ENCODE measurements at places on chromosomes 5 and 9. TPM values are rescaled to one million over a fixed set of nuclear protein-coding genes. Genes with fewer than 3 reads are reported as not detected.

CMBL gene
- total RNA-seq = 2.0 TPM

DNA sequence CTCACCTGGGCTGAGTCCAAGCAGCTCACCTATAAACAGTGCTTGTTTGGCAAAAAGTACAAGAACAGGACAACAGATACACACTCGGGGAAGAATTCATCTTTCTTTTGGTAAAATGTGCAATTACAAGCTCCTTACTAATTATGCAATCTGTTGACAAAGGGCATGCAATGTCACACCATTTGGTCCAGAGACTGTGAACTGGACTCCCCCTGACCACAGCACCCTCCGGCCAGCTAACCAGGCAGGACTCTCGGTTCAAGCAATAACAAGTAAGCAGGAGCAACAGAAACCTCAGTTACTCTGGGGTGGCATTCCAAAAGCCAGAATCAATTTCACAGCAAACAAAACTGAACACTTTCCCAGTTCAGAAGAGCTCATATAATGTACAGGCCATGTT lies 113.8 kb downstream of the GNAQ start:
- peaks cover 14% of the 10 kb centered on the region for H3K4me1 ChIP-seq
- H3K36me3 ChIP-seq = peaks cover 46% of the 10 kb centered on the region
- DNase-seq = no peak
- H3K4me3 ChIP-seq = no peak overlapping the region

GRCh38 chr9:105004466-105005090 lies 76.6 kb upstream of the ABCA1 start:
- no peaks in the 10 kb centered on the region for H3K36me3 ChIP-seq
- H3K27ac ChIP-seq = no peak overlapping the region
- H3K4me3 ChIP-seq = no peak overlapping the region
- peaks cover 7% of the 10 kb centered on the region for H3K27me3 ChIP-seq
- H3K4me1 ChIP-seq = peaks cover 6% of the 10 kb centered on the region

GRCh38 chr5:89374818-89375521 lies 492.0 kb upstream of the MEF2C start:
- no peak overlapping the region for H3K27ac ChIP-seq
- no peak overlapping the region for H3K4me3 ChIP-seq
- DNase-seq = no peak
- H3K27me3 ChIP-seq = no peaks in the 10 kb centered on the region

GRCh38 chr9:135681161-135681560 lies 18.1 kb downstream of the LCN9 start:
- H3K27ac ChIP-seq = no peak overlapping the region
- no peaks in the 10 kb centered on the region for H3K4me1 ChIP-seq
- H3K4me3 ChIP-seq = no peak overlapping the region
- H3K27me3 ChIP-seq = no peaks in the 10 kb centered on the region
- no peaks in the 10 kb centered on the region for H3K36me3 ChIP-seq

DNA sequence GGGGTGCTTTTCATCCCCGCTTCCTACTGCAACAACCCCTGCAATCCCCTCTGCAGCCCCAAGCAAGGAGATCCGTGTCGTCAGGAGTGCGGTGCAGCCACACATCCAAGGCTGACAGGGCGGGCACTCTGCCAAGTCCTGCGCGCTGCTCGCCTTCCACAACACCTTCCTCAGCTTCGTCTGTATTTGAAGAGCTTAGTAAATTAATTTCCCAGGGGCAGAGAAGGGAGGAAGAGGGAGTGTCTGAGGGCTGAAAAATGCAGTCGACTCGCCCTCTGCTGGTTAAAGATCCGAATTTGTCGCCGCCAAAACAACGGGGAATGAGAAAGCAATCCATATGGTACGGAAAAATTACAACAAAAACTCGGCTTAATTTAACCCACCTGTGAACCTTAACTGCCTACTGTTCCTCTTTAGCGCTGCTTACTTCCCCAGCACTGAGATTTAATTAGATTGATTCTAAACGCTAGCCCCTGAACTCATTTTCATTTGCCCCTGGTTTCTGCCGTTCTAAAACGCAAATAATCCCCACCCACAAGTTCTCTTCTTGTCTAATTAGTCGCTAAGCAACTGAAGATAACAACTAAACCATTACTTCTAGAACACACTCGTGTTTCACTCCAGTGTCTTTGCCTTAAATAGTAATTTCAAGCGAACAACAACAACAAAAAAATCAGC lies 10.9 kb upstream of the PCDHB1 start:
- DNase-seq = no peak
- no peaks in the 10 kb centered on the region for H3K4me1 ChIP-seq
- H3K4me3 ChIP-seq = no peak overlapping the region
- no peaks in the 10 kb centered on the region for H3K36me3 ChIP-seq
